ENCODE measurements at places on chromosomes 13 and 19.

GRCh38 chr19:15394426-15394825 lies 14.8 kb upstream of the AKAP8 start:
- DNase-seq, result no peak

- DNase-seq, result no peak
Observed at GRCh38 chr13:51559946-51560735, 24.1 kb upstream of the WDFY2 start.

GRCh38 chr19:46659151-46660007 lies 1.6 kb downstream of the DACT3 start:
- no peak for DNase-seq

GRCh38 chr19:16342002-16342715 lies 17.5 kb downstream of the KLF2 start:
- no peak for DNase-seq

GRCh38 chr13:30847650-30848307 lies 58.3 kb upstream of the MEDAG start:
- no peak for DNase-seq

DNA sequence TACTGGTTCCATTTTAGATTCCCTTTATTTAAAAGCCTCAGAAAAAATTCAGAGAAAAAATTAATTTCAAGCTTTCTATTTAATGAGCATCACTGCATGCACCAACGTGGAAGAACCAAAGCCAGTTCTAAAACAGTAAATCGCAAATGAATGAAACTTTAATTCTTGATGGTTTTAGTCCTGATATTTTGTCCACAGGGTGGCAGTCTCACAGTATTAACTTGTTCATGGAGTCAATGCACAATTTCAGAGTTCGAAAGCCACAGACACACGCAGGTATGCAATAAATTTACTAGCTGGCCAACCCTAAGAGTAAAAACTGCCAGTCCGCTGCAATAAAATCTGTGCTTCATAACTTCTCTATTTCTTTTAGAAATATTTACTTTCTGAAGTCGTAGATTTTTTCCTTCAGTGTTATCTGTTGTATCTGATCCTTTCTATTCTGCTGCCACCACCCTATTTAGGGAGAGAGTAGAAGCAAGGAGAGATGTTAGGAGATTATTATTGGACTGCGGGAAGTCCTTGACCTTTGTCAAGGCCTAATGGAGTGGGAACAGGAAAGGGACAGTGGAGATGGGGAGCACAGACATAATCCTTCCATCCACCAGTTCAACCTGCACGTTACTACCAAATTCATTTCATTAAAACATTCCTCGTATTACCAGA lies 7.0 kb upstream of the WBP4 start:
- DNase-seq, result peak; percentile 4

- DNase-seq, result no peak
Observed at GRCh38 chr19:1846517-1847204, 1.6 kb downstream of the REXO1 start.

- DNase-seq, result no peak
Observed at GRCh38 chr13:27533155-27533643, 82.8 kb upstream of the MTIF3 start.

DNA sequence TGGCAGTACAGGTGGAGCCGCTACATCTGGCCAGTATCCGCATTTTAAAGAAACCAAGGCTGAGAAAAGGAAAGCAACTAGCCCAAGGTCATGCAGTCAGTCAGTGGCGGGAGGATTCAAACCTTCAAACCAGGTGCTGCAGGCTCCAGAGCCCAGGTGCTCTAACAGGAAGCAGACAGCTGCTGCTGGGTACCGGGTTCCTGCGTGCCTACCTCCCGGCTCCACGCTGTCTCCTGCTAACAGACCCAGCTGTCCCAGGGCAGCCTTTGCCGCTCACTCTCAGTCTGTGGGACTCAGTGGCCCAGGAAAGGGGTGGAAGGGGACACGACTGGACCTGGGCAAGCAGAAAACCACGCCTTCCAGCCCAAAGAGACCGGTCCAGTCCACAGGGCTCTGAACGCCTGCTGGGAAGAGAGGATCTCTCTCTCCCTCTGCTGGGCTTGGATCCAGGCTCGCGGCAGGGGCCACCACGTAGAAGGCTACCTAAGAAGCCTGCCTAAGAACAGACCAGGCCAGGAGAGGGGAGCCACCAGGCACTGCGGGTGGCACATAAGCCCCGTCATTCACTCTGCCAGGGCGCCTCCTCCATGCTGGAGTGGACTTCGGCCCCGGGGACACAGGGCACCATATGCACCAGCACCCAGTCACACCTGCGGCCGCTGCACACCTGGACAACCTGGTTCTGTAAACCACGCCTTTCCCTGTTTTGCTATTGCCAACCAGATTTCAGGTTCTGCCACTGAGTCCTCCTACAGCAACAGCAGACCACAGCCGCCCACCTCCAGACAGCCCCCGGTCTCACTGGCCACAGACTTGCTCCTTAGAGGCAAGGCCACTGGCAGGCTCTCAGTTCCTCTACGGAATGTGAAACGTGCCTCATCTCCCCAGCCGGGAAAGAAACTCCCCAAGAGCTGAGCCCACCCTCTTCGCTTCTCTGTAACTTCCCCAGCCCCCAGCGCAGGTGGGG lies 4.6 kb downstream of the DAPK3 start:
- DNase-seq, result no peak

DNA sequence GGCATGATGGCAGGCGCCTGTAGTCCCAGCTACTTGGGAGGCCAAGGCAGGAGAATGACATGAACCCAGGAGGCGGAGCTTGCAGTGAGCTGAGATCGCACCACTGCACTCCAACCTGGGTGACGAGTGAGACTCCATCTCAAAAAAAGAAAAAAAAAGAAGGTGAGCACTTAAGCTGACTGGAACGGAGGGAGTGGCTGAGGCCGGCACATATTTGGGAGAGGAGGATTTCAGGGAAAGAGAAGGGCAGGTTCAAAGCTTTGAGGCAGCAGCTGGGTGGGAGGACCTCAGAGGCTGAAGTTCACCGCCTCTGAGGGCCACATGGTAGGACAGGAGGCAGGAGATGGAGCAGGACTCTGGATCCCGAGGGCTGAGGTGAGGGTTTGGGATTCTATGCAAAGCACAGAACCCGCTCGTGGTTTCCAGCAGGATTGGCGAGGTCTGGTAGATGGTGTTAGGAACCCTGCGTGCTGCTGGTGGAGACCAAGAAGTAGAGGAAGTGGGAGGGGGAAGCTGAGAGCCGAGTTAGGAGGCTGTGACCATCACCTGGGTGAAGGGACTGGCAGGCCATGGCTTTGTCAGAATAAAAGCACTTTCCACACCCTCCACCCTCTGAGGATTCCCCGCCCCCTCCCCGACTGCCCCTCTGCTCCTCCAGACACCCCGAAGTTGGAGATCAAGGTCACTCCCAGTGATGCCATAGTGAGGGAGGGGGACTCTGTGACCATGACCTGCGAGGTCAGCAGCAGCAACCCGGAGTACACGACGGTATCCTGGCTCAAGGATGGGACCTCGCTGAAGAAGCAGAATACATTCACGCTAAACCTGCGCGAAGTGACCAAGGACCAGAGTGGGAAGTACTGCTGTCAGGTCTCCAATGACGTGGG lies 8.4 kb downstream of the CD22 start:
- no peak for DNase-seq

DNA sequence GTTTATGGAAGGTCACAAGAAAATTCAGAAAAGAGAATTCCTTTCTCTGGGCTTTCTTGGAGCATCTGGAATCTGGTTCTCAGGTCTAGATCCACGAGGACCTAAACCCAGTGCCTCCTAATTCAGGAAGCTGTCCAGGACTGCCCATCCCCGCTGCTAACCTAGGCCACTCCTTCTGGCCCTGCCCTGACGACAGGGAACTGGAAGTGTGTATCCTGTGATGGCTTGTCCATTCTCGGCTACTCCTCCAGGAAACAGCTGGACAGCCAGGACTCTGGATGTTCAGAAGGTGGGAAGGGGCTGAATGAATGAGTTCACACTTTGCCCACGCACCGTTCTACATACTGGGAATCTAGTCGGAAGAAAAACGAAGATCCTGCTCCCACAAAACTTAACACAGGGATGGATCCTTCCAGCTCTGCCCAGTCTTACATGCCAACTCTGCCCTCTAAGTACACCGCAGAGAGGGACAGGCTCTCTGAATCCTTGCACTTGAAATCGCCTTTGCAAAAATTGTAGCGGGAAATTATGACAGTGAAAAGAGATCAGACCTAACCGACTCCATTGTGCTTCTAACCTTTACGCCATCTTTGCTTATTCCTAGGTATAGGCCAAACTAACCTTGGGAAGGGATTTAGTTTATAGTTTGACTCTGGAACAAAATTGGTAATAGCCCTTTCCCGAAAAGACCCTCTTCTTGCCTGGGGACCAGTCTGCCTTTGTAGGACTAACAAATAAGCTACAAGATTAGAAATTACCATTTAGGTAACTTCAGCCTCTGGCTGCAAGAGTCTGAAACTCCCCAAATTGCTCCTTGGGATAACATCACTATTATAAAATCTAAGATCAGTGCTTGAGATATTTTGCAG lies 1.8 kb downstream of the LSM4 start:
- DNase-seq, result no peak

DNA sequence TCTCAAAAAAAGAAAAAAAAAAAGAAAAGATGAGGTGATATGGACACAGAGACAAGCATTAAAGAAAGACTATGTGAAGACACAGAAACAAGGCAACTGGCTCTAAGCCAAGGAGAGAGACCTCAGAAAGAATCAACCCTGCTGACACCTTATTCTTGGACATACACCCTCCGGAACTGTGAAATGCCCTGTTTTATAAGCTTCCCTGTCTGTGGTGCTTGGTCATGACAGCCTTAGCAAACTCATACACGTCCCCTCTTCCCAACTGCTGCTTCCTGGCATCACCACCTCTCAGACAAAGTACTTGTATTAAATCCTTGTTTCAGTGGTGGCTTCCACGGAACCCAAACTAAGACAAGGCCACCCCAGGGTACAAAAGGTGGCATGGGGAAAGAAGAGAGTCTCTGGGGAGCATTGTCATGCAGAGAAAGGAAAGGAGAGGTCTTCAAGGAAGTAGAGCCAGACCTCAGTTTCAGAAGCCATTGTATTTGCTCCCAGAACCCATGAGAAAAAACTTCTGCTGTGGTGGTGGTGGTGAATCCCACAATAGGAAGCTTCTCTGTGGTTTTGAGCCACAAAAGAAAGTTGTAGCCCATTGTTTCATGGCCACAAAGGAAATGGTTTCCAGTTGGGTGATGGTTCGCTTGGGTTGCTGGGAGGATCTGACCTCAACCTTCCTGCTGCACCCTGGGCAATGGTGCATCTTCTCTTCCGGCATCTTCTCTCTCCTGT lies 16.3 kb upstream of the TSPAN16 start:
- peak; percentile 26 for DNase-seq

GRCh38 chr13:46593398-46593797 lies 40.4 kb downstream of the LRCH1 start:
- peak; percentile 26 for DNase-seq

- no peak for DNase-seq
Observed at GRCh38 chr13:81051873-81052272, 710.9 kb upstream of the SPRY2 start.

DNA sequence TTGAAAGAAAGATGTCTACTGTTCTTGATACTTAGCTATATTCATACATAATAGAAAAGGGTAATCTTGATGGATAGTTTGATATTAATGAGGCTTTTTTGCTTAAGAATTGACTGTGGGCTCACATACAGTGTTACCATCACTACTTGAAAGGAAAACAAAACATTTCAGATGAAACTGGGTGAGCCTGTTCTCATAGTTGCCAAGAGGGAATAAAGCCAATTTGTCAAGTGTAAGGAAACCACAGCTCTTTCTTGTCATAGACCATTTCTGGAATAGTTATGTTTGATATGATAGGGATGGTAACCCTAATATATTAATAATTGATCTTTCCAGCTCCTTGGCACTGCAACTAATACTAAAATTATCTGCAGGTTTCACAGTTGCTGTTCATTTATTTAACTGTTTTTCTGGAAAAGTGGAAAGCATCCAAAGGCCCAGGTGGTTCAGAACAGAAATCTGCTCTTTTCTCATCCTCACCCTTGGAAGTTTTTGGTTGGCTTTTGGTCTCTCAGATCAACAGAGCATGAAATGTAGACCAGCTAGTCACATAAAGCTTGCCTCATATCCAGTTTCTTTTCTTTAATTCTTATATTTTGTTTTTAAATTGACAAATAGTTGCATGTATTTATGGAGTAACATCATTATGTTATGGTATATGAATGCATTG lies 43.2 kb downstream of the ARHGEF7 start:
- no peak for DNase-seq

DNA sequence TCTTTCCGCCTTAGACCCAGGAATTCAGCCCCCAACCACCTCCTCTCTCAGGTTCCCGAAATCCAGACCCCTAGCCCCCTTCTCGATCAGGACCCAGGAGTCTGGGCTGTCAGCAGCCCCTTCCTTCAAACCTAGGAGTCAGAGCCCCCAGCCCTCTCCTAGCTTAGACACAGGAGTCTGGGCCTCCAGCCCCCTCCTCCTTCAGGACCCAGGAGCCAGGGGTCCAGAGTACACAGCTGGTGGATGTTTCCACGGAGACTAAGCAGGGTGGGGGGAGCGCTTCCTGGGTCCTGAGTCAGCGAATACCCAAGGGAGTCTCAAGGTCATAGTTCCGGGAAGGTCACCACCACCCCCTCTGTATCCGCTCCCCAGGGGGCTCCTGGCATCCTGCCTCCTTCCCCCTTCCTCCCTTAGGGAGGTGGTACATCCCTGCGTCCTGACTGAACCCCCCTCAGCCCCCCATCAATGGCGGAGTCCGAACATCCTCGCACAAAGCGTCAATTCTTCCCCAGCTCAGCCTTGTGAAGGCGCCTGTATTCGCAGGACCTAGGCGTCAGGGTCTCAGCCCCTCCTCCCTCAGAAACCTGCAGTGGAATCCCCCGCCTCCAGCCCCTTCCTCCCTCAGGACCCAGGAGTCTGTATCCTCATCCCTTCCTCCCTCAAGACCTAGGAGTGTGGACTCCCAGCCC lies 4.6 kb downstream of the CADM4 start:
- DNase-seq, result no peak

- no peak for DNase-seq
Observed at GRCh38 chr13:111521030-111521429, 200.6 kb downstream of the TEX29 start.

- peak; percentile 29 for DNase-seq
Observed at GRCh38 chr19:35557539-35558399, 5.7 kb downstream of the ATP4A start.
